ENCODE measurements at places on chromosomes 12 and 14. TPM values are rescaled to one million over a fixed set of nuclear protein-coding genes. Genes with fewer than 3 reads are reported as not detected.

GRCh38 chr14:75673345-75674035, 12.4 kb downstream of the TTLL5 start:
- DNase-seq = no peak

The SMCO2 gene
- total RNA-seq = not detected

DNA sequence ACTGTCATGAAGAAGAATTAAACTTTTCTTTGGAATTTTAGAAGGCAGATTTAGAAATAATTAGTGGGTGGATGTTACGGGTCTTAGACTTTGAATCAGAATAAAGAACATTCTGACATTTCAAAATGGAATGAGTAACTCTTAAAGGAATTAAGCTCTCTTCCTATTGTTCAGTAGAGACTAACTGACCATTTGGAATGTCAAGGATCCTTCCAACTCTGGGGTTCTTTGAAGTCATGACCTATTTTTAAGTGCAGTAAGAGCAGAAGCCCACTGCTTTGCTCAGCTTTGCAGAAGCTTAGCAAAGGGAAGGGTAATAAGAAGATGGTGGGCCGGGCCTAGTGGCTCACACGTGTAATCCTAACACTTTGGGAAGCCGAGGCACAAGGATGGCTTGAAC, 4.0 kb downstream of the CHURC1 start:
- DNase-seq = no peak

The RDH16 gene
- not detected for total RNA-seq

- DNase-seq = no peak
These were observed 3.2 kb upstream of the ZNF839 start for GRCh38 chr14:102316338-102316742.

- DNase-seq = no peak
These were observed 5.8 kb downstream of the ASPG start for GRCh38 chr14:104091061-104091926.

- no peak for DNase-seq
These were observed at the start of gene CCDC198 for GRCh38 chr14:57493467-57494181. Gene CCDC198 (minus strand): TSS chr14:57493857. CDS start chr14:57493715, 142 bp downstream.

DNA sequence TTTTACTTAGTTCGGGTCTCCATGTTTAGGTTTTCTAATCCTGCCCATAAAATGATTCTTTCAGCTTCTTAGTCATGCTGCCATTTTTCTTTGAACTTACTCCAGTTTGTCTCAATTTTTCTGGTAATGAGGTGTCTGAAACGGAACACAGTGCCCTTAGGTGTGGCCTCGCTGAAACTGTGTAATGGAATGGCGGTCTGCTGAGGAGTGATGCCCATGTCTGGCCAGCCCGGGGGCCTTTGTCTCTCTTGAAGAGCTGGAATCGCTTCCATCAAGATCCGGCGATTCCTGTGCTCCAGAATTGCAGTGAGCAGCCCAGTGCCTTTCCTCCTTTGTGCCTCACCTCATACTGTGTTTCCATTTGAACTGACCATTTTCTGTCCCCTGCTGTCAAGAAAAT, 112.5 kb downstream of the FBXL14 start:
- no peak for DNase-seq

The SERPINA10 gene
- not detected for total RNA-seq

The MYBPC1 gene
- total RNA-seq = 2.1 TPM

GRCh38 chr14:103204852-103205540, 81.7 kb downstream of the TNFAIP2 start:
- no peak for DNase-seq

The OR4K5 gene
- total RNA-seq = not detected

The AKAP3 gene
- total RNA-seq = 0.79 TPM

DNA sequence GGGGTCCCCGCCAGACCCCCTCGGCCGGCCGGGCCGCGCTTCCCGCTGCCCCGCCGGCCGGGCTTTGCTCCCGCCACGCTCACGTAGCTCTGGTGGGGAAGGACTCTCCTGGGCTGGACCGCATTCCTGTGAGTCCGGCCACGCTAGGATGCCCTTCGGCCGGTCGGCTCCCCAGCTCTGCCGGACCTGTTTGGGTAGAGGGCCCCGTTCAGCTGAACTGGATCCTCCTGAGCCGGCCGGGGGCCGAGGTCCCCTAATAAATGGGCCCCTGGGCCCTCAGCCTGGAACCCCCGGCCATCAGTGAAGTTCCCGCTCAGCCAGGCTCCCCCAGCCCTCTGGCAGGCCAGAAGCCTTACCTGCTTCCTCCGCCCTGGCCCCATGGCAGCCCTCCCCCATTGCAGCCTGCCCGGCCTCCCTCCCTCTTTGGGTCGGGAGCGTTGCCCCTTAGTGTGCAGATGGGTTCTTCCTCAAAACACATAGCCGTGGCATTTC, 593 bp downstream of the UNC119B start:
- no peak for DNase-seq

DNA sequence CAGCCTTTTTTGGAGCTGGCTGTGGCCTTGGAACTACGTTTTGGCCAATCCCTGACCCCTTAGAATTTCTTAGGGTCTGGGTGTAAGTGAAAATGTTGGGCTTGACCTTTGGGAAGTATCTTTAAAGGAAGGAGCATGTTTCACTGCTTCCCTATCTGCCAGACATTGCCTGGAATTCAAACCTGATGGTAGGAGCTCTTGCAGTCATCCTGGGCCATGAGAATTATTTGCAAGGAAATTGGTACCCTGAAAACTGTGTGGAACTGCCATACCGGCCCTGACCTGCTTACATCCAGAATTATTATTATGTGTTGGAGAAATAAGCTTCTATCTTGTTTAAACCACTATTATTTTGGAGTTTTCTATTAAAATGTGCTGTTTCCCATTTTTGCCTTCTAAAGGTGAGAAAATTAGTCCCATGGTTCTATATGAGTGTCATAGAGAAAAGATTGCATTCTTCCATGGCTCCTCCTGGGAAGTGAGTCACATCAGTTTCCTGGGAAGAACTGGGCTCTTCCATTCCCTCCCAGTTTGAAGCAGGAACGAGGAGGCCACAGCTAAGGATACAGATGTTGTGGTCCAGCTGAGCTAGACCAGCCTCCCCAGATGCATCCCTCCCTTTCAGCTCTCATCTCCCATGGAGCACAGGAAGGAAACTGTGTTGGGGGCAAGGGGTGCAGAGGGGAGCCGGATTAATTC, 9.5 kb upstream of the PGF start:
- DNase-seq = no peak

DNA sequence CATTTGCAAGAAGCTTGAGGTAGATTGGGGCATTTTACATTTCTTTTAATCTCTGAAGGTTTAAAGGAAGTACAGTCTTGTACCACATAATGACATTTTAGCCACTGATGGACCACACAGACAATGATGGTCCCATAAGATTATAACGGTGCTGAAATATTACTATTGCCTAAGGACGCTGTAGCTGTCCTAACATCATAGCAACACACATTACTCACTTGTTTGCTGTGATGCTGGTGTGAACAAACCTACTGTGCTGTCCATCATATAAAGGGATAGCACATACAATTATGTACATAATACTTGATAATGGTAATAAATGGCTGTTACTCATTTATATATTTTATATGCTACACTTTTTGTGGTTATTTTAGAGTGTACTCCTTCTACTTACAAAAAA, 127.1 kb upstream of the CPNE8 start:
- DNase-seq = no peak

GRCh38 chr12:40013292-40013691, 92.6 kb downstream of the SLC2A13 start:
- DNase-seq = no peak

DNA sequence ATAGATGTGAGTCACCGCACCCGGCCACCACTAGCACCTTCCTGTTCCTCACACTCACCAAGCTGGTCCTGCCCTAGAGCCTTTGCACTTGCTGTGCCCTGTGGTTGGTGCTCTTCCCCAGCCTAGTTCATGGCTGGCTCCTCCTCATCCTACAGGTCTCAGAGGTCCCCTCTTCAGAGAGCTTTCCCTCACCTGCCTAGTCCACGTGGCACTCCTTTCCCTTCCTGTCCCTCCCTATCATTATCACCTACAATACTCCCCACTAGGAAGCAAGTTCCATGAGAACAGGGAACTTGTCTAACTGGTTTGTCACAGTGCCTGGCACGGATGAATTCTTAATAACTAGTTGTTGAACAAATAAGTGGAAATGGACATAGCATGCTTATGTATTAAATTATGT, 24.0 kb upstream of the TMED10 start:
- no peak for DNase-seq

- no peak for DNase-seq
These were observed 56.7 kb upstream of the LRFN5 start for GRCh38 chr14:41549821-41550607.

The RILPL2 gene
- 4.6 TPM for total RNA-seq

- DNase-seq = no peak
These were observed 416.8 kb downstream of the LRFN5 start for GRCh38 chr14:42023452-42023851.

The AQP6 gene
- not detected for total RNA-seq

The MEG3 gene
- total RNA-seq = 6.5 TPM

GRCh38 chr12:83181074-83181473, 494.4 kb downstream of the TMTC2 start:
- no peak for DNase-seq

- DNase-seq = peak; percentile 69
These were observed 55.2 kb downstream of the FOS start for GRCh38 chr14:75333606-75334548.

The TMEM233 gene
- 0.11 TPM for total RNA-seq

The USP44 gene
- 1.9 TPM for total RNA-seq

The CATSPERB gene
- 3.5 TPM for total RNA-seq

DNA sequence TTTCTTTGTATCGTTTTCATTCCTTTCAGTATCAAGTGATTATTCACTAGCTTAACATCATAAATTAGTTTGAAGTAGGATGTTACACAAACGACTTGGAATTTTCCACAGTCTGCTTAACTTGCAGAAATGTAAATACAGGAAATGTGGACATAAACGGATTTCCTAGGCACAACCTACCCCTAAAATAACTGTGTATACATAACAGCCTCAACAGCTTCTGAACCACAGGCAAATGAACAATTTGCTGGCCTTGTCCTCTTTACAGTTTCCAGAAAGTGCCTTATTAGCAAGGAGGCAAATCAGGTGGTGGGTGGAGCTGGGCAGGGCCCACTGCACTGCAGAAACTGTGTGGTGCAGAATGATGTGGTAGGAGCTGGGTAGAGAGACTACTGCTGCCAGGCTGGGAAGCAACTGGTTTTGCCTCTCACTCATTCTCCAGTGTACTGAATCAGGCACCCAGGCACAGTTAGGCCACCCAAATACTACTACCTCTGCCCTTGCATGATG, 14.1 kb downstream of the DRAM1 start:
- no peak for DNase-seq

- no peak for DNase-seq
These were observed 97.4 kb downstream of the PRKCH start for GRCh38 chr14:61418746-61419145.

The OLR1 gene
- total RNA-seq = 1.6 TPM
